Activated CD4-positive, alpha-beta T cell treated with anti-CD3 and anti-CD28 coated beads, Interleukin-2, amount 10 ng/mL, durations not matched to agents 24 days and 14 days (primary cell): ENCODE measurements at places on chromosomes 2 and 18.

- DNase-seq: no peak
These were observed 90.1 kb upstream of the ARL5A start for GRCh38 chr2:151918308-151918707.

- no peak for DNase-seq
These were observed 143.8 kb downstream of the SH3BP4 start for GRCh38 chr2:235095569-235095968.

- DNase-seq: no peak
These were observed 248.8 kb downstream of the XIRP2 start for GRCh38 chr2:167136879-167137596.

GRCh38 chr2:239266434-239266766 lies 134.4 kb downstream of the HDAC4 start:
- no peak for DNase-seq

GRCh38 chr2:30866974-30867373 lies 59.7 kb upstream of the CAPN13 start:
- no peak for DNase-seq

GRCh38 chr2:128625963-128626759 lies 307.5 kb upstream of the HS6ST1 start:
- DNase-seq: no peak

GRCh38 chr18:24014986-24015638 lies 558 bp downstream of the TTC39C start:
- DNase-seq: peak; percentile 87

GRCh38 chr18:3265564-3266033 lies 3.7 kb downstream of the MYL12B start:
- DNase-seq: no peak
